Stimulated activated CD8-positive, alpha-beta memory T cell treated with anti-CD3 and anti-CD28 coated beads, Interleukin-12 subunit alpha, Interleukin-12 subunit beta, amount 100 ng/mL, for 1 hour (primary cell): ENCODE measurements at places on chromosomes 2 and 18.

DNA sequence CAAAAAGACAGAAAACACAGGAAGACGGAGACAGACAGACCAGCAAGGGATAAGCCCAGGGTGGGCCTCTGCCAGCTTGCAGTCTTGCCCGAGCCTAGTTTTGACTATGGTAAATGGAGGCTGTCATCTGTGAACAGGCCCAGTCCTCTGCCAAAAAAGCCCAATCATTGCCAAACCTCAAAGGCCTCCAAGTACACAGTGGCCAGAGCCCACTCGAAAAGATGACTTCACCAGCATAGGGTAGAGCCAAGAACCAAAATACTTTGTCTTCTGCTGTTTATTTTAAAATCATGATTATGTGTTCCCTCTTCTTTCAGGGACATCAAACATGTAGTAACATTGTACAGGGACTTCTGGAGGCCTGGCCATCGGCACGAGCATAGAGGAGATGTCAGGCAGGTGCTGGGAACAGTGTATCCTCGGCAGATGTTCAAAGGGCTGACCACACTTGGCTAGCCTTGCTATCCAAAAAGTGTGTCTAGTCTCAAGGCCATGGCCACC is 66.0 kb downstream of the TTC32 start:
- DNase-seq = no peak

DNA sequence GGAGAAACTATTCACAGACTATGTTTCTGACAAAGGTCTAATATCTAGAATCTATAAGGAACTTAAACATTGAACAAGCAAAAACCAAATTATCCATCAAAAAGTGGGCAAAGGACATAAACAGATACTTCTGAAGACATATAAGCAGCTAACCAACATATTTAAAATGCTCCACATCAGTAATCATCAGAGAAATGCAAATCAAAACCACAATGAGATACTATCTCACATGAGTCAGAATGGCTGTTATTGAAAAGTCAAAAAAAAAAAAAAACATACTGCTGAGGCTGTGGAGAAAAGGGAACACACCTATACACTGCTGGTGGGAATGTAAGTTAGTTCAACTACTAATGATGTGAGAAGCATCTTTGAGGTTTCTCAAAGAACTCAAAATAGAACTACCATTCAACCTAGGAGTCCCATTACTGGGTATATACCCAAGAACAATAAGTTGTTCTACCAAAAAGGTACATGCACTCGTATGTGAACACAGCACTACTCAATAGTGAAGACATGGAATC is 220.4 kb upstream of the TFPI start:
- DNase-seq = no peak

DNA sequence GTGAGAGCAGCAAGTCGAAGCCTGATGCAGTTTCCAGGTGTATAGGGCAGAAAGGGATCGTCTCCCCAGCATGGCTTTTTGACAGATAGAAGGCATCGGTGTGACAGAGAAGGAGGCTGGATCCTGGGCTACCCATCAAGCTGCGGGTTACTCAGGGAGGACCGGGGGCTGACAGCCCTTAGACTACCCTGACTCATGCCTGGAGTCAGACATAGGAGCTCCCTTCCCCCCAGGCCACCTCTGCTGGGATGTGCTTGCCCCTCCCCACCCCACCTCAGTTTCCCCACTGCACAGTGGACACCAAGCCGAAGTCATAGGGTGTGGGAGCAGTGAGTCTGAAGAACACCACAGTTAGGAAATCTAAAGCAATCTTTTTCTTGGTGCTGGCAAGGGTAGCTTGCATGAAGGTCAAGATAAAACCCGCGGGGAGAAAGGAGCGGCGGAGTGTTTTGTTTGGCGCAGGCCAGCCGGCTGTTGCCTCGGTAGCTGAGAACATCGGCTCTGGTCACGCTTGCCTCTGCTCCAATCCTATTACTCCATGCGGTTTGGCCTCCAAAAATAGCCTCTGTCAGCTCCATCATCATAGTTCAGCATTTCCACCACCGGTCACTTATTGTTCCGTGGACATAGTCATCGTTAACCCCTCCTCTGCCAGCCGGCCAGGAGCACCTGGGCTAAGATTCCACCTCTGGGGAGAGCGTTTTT is 169.2 kb upstream of the GLI2 start:
- no peak for DNase-seq

DNA sequence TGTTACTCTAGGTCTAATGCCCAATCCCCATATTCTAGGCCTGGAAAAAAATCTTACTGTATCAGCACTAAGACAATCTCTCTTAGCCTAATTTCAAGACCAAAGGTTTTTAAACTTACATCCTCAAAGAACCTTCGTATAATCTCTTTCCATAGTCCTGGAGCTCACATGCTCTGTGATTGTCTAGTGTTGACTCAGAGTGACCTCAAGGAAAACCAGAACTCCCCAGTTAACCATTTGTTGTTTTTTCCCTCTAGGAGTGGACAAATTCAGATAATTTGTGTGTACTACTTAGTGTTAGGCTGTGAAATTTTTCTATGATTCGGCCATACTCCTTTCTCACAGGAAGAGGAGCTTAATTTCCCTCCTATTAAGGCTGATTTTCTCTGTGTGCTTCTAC is 536.1 kb downstream of the SLC4A3 start:
- DNase-seq = no peak

DNA sequence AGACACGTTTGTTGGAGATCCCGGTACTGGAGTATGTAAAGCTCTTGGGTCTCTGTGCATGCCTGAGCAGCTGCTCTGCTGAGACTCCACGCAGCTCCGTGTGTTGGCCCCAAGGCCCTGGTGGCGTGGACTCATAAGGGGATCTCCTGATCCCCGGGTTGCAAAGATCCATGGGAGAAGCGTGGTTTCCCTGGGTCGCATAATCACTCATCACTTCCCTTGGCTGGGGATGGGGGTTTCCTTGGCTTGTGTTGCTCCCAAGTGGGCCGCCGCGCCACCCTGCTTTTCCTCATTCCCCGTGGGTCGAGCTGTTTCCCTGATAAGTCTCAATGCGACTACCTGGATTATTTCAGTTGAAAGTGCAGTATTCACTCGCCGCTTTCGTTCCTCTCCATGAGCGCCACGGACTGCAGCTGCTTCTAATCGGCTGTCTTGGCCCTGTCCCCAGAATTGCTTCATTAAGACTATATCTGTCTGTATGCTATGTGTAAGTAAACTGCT is 76.0 kb downstream of the EPC2 start:
- no peak for DNase-seq

- DNase-seq = no peak
These were observed 352.4 kb upstream of the PKDCC start for GRCh38 chr2:41695198-41696113.

DNA sequence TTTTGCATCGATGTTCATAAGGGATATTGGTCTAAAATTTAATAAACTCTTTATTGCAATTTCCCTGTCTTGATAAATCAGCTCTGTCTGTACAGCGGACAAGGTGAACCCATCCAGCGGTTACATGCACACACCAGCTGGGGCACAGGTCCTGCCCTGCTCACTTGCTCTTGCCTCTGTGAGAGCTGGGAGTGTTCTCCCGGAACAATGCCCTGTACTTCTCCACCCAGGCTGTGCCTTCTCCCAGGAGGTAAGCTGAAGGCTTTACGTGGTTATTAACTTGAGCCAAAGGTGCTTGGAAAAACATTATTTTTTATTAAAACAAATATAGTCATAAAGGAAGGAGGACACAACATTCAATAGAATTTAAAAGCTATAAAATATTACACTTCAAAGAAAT is 117.6 kb downstream of the ALPK2 start:
- no peak for DNase-seq

- DNase-seq = no peak
These were observed 415.9 kb downstream of the SLC4A3 start for GRCh38 chr2:220043155-220043989.

DNA sequence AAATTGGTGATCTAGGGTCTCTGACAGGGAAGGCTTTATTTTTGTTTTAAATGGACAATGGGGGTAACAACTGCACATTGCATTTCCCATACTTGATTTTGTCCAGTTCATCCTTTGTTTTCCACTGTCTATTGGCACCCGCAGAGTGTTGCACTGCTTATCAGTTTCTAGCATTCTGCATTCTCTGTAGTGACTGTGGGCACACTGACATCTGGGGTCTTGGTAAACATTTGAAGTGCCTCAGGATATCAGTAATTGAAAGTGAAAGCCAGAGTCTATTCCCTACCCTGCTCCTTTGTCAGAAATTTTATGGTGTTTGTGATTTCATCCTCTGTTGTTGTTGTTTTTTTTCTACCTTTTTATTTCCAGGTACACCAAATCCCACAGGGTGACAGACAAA is 132.1 kb upstream of the EPC2 start:
- DNase-seq = no peak

GRCh38 chr2:19893520-19894133 is 8.2 kb downstream of the TTC32 start:
- no peak for DNase-seq

DNA sequence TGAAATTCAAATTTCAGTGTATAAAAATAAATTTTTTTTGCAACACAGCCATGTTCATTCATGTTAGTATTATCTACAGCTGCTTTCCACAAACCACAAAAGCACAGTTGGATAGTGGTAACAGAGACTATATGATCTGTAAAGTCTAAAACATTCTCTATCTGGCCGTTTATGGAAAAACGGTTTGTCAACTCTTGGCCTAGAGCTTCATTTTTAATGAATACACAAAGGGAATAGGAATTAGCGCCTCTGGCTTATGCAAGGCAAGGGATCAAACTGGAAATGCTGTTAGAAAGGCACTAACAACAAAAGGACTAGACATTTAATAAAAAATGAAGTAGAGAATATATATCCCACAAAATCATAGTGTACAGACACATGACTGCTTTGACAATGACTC is 211.9 kb downstream of the EXOC6B start:
- DNase-seq = no peak

DNA sequence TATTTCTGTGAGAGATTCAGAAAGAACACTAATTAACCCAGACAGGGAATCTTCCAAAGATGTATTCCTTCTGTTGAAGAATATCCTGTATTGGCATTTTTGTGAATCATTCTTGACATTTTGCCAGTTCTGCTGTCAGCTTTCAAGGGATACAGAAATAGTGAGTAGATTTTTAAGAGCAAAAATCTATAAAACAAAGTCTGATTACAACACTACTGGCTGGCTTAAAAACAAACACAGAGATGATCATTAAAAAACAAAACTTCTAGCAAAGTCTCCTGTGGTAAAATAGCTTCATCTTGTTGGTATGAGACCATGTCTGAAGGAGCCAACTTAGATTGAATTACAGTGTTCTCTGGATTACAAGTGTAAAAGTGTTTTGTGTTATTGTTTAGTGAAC is 866.3 kb upstream of the KLHL29 start:
- DNase-seq = no peak

DNA sequence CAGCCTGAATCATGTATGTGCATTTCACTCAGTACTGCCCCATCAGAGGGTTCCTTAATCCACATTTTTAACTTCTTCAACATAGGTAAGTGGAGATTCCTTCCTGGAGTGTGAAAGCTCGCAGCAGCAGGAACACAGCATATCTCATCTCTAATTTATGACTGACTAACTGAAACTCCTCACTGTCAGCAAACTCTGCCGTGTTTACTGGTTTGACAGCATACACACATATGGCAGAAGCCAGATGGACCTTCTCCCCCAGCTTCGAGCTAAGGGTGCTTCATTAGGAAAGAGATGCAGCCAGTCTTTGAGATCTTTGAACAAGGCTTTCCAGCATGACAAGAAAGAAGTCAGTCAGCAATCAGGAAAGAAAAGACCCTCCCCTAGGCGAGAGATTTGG is 200.3 kb upstream of the ACVR2A start:
- DNase-seq = no peak

GRCh38 chr2:85194780-85195480 is 61.7 kb downstream of the TCF7L1 start:
- DNase-seq = no peak

GRCh38 chr18:72456802-72457201 is 87.3 kb downstream of the CBLN2 start:
- no peak for DNase-seq

- no peak for DNase-seq
These were observed 313.2 kb upstream of the ETAA1 start for GRCh38 chr2:67083951-67084350.

- no peak for DNase-seq
These were observed 105.8 kb upstream of the SPOPL start for GRCh38 chr2:138395565-138396306.

DNA sequence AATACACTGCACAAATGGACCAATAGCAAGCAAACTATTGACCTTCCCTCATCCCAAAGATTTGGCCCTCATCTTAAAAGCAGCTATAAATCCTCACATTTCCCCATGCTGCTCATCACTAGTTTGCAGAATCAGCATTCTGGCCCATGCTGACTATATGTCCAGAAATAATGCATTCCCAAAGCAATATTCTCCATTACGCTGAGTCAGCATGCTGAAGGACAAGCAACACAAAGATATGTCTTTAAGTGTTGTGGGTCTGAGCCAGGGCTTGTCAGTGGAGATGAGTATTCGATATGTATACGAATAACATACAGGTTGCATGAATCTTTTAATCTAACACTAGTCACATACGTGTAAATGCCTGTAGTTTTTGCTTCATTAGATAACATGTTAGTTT is 1045.0 kb upstream of the DDX18 start:
- DNase-seq = no peak

DNA sequence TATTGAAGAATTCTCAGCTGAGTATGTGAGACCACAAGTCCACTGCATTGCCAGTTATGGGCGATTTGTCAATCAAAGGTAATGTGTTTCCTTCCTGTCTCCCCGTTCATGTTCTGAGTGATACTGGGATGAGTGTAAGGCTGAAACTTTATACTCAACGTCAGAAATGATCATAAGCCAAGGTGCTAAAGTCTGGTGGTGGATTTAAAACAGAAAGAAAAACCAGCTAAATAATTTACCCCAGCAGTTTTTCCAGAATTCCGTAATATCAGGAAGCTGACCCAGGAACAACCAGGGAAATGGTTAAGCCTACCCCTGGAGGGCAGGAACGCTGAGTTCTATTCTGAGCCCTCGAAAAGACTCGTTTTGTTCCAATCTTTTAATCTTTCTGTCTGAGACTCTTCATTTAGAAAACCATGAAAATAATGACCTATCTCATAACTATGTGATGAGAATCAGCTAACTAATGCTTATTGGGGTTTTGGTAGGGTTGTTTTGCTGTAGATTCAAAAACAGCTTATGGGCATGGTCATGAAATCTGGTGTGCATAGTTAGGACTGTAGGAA is 149.6 kb downstream of the LAMA3 start:
- DNase-seq = no peak
